SW480 (cell line): ENCODE measurements at places on chromosomes 2 and 18.

DNA sequence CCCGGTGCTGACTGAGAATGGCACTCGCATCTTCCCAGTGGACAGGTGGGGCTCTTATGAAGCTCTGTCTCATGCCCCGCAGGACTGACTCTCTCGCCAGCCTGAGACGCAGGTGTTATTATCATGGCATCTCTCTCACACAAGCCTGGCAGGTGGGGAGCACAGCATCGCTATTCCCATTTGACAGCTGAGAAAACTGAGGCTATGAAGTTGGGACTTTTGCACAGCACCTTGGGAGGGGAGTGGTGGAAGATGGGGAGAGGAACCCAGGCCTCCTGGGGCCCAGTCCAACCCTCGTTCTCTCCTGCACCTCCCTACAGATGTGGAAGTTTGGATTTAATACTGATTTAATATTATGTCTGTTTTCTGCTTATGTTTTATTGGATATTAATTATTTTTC lies 9.0 kb upstream of the NTSR2 start:
- no peak for DNase-seq

- DNase-seq = peak; percentile 1
These were observed 605.5 kb downstream of the EPHA4 start for GRCh38 chr2:220966636-220967035.

GRCh38 chr2:118609138-118609537 lies 238.3 kb downstream of the EN1 start:
- DNase-seq = no peak

- DNase-seq = peak; percentile 25
These were observed 15.9 kb downstream of the C2orf74 start for GRCh38 chr2:61177727-61178549.

- no peak for DNase-seq
These were observed 1035.1 kb upstream of the SLC39A10 start for GRCh38 chr2:194621945-194622344.

DNA sequence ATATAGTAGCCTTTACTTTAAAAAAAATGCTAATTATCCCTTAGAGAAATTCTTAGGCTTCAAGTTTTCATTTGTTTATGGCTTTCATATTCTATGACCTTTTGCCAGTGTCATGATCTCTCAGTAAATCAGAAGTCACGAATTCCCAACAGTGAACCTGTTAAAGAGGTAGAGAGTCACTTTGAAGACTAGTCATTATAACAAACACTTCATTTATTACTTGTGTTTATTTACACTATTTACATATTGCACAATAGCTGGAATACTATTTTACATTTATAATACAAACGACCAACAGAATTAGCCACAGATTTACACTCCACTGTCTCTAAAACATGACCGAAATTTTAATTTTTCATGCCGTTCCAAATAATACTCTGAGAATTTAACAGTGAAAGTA lies 8.5 kb downstream of the ALKAL2 start:
- DNase-seq = no peak

GRCh38 chr2:39668576-39669080 lies 2.9 kb downstream of the TMEM178A start:
- DNase-seq = no peak

GRCh38 chr2:239142806-239143205 lies 258.0 kb downstream of the HDAC4 start:
- DNase-seq = no peak

- no peak for DNase-seq
These were observed 9.2 kb downstream of the HTRA2 start for GRCh38 chr2:74538881-74539339.

DNA sequence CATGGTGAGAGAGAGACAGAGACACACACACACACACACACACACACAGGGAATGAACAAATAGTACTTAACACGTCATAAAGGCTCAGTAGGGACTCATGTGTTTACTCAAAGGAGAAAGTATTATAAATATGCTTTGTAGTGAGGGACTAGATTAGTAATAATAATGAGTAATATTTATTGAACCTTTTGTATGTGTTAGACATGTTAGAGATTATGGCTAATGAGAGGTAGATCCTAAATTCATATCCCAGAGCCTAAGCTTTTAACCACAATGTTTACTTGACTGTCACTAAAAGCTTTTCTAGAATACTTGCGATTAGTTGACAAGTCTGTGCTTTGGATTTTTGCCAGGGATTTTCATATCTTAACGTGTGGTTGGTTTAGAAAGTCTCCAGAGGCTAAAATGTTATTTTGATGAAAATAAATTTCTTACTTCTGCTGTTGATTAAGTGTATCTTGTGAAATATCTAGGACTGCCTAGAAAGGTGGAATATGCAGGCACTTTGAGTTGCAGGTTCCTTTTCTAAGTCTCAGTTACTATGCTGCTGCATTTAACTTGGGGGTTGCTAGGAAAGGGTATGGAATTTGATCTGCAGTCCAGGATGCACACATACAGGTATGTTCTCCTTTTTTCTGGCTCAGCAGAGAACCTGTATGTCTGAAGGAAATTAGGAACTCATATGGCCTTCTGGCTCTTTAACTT lies 64.5 kb downstream of the UBR3 start:
- DNase-seq = peak; percentile 9

DNA sequence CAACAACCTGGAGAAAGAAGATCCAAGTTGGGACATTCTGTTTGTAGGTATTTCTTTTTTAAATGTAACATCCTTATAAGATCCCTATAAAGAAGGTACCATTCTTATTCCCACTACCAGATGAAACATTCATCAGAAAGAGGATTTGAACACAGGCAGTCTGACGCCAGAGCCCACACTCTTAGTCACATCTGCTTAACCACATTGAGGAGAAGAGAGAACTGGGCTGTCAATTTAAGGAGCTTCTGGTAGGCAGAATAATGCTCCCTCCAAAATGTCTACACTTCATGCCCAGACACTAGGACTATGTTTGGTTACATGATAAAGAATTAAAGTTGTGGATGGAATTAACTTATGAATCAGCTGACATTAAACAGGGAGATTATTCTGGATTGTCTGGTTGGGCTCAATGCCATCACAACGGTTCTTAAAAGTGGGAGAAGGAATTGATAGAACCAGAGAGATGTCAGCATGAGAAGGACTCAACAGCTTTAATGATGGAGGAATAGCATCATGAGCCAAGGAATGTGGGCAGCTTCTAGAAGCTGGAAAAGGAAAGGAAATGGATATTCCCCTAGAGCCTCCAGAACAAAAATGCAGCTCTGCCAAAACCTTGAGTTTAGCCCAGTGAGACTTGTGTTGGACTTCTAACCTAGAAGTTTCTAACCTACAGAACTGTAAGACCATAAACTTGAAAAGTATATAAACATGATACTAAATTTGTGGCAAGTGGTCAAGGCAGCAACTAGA lies 82.2 kb downstream of the KLF7 start:
- no peak for DNase-seq

DNA sequence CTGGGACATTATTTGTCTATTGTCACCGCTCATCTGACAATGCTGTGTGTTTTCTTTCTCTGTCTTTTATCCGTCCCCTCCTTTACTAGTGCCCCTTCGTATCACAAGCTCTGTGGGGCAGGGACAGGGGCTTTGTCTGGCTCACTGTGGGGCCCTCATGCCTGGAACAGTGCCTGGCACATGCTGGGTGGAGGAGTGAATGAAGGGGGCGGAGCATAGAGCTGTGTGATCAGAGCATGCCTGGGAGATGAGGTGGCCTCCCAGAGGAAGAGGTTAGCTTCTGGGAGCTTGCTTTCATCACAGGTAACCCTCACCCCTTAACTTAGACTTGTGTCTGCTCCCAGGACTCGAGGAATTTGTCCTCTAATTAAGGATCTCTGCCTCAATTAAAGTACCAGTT lies 16.4 kb downstream of the MTCL1 start:
- DNase-seq = peak; percentile 57

GRCh38 chr18:69401972-69402532 lies 1.4 kb downstream of the DOK6 start:
- DNase-seq = no peak

DNA sequence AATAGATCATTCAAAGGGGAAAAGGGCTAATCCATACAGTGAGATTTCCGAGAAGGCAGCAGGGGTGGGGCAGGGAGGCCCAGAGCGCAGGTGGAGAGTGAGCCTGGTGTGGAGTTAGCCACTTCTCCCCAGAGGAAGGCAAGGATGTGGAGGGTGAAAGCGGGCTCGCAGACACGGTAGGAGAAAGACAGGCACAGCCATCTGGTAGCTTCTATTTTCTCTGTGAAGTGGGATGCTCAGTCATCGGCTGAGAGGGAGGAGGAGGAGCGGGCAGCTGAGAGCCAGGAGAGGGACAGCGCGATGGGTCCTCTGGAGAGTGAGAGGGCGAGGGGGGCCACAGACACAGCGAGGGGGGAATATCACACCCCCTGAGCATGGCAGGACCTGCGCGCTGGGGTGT lies 153.3 kb upstream of the NDUFV2 start:
- no peak for DNase-seq

GRCh38 chr2:26754972-26755670 lies 9.0 kb upstream of the SLC35F6 start:
- DNase-seq = no peak

GRCh38 chr2:12602661-12603060 lies 114.1 kb upstream of the TRIB2 start:
- DNase-seq = no peak

GRCh38 chr2:88880441-88880953 lies 189.0 kb downstream of the RPIA start:
- DNase-seq = peak; percentile 88

DNA sequence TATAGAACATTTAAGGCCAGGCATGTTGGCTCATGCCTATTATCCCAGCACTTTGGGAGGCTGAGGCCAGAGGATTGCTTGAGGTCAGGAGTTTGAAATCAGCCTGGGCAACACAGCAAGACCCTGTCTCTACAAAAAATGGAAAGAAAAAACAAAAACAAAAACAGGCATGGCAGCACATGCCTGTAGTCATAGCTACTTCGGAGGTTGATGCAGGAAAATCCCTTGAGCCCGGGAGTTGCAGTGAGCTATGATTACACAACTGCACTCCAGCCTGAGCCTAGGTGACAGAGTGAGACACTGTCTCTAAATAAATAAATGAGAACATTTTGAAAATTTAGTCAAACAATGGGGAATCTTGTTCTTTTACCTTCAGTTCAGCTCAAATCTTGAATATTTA lies 12.1 kb upstream of the YES1 start:
- DNase-seq = no peak

- DNase-seq = no peak
These were observed 245.4 kb downstream of the ATAD2B start for GRCh38 chr2:23681356-23682140.

GRCh38 chr2:66495788-66496640 lies 61.1 kb downstream of the MEIS1 start:
- DNase-seq = no peak

DNA sequence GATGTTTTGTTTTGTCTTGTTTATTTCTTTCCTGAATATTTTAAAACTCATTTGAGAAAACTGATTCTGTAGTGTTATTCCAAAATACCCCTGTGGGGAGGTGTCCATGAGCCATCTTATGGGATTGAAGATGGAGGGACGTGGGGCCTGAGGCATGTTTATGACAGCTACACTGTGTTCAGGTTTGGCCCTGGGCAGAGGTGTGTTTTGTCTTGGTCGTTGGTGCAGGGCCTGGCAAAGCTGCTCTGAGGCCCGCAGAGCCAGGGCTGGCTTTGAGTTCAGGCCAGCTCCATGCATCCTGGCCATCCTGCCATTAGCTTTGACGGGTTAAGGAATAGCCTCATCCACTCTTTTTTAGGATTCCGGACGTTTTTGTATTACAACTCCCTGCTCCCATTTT lies 68.9 kb downstream of the TMEM18 start:
- no peak for DNase-seq

- no peak for DNase-seq
These were observed 5.7 kb upstream of the SERPINB2 start for GRCh38 chr18:63881851-63882250.

DNA sequence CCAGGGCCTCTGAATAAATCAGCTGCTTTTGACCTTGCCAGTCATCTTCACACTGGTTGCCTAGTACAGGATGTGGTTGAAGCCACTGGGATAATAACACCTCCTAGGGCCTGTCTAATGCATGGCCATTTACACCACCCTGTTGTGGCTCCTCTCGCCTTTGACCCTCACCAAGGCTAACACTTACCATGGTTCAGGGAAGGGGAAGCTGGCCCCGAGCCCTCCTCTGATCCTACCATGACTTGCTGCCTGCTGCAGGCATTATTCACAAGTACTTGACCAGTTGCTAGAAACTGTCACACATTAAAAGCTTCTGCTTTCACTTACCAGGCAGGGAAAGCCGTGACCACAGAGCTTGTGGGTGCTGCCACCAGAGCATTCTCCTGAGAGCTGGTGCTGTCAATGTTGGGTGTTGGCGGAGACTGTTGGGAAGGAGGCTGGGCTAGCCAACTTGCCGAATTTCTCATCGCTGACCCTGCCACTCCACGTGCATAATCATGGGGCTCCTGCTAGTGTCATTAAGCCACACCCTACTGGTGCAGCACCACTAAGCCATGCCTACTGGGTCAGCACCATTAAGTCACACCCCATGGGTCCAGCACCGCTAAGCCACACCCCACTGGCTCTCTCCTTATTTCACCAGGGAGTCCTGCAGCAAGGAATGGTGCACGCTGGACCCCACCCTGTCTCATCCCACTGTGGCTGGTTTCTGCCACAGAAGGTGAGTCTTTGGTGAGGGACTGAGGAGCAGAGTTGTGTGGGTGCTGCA lies 47.0 kb upstream of the TTC39C start:
- peak; percentile 84 for DNase-seq

- DNase-seq = no peak
These were observed 199.3 kb upstream of the MYT1L start for GRCh38 chr2:2530334-2530733.

DNA sequence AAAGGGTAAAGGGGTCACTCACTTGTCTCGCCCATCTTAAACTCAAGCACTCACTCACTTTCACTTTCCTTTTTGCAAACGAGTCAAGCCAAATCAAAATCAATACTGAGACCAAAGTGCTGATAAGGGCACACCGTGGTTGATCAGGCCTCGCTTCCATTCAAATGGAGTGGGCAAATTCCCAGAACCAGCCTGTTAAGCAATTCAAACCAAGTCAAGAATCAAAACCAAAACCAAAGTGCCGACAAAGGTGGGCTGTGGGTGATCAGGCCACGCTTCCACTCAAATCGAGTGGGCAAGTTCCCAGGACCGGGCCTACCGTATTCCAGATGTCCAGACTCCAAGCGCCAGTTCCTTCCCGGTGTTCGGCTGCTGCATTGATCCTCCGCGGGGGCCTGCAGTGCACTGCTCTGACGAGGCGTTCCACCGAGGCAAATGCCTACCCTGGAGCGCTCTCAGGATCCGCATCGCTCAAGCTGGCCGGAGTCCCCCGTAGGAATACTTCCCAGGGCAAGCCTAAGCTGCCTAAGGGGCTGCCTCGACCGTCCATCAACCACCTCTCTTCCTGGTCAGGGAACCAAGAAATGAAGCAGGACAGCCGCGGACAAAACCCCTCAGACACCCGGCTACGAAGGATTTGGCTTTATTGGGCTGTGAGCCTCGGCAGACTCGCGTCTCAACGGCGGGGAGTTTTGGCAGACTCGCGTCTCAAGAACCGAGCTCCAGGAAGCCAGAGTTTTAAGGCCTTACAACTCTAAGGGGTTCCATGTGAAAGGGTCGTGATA lies 89.9 kb upstream of the SLC1A4 start:
- DNase-seq = no peak

DNA sequence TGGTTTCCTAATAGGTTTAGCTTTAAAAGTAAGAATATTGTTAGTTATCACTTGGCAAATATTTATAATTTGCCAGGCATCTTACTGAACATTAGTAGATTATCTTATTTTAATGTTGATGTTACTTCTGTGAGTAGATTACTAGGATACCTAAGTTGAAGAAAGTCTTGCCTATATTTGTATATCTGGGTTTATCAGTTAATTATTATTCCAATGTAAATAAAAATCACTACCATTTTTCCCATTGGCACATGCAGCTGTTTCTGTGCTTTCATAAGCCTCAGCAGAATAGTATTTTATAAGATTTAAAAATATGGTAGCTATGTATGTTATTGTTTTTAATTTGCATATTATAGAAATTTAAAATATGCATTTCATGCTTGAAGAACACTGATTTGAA lies 16.3 kb upstream of the TRIM43B start:
- DNase-seq = no peak
